Activated CD8-positive, alpha-beta T cell treated with anti-CD3 and anti-CD28 coated beads for 36 hours (primary cell): ENCODE measurements at places on chromosomes 7 and 10. TPM values are rescaled to one million over a fixed set of nuclear protein-coding genes. Genes with fewer than 3 reads are reported as not detected.
A peak's percentile ranks its signal among the peaks of the same experiment; 100 is the strongest.

DNA sequence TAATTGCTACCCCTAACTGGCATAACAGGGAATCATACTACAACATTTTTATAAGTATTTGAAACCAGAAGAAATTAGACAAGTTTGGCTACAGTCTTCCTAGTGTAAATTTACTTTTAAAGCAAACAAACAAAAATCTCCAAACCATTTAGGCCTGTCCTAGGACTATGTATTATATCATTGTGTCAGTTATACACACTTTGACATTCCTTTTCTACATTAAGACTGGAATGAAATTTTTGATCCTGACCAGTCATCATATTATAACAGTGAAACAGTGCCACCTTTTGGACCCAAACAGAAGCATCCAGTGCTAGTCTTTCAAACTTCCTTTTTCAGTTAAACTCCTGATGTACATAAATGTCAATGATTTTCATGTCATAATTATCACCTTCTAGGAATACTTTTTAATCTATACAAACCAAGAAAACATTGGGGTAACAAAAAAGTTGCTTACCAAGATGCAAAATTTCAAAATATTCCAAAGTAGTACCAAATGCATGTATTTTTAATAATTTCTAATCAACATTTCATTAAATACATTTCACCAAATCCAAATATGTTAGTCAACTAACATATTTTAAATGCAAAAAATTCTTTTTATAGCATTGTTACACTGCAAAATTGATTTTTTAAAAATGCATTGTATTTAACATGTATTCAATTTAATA, 75.7 kb downstream of the IMMP2L start:
- peak; percentile 5 for DNase-seq

GRCh38 chr7:112150823-112151641, 55.2 kb downstream of the DOCK4 start:
- no peak for DNase-seq

DNA sequence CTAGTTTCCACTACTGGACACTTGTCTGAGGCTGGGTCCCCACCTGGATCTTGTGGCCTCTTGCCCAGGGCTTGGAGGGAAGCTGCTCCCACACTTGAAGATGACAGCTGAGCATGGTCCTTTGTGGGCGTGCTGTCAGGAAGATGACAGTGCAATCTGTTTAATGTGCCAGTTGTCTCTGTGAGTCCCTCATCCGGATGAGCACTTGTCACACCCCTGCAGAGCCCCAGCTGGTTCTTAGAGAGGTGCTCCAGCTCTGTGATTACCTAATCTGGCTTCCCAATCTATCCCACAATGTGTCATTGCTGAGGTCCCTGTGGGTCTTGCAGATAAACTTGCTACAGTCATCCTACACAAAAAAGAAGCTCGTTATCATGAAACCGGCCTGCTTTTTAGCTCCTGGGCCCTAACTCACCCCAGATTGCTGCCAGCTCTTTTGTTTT, 34.8 kb upstream of the CCSER2 start:
- peak; percentile 60 for DNase-seq

- no peak for DNase-seq
Observed at GRCh38 chr10:102101152-102101551, 19.0 kb downstream of the LDB1 start.

GRCh38 chr10:1635340-1635739, 102.0 kb downstream of the ADARB2 start:
- no peak for DNase-seq

DNA sequence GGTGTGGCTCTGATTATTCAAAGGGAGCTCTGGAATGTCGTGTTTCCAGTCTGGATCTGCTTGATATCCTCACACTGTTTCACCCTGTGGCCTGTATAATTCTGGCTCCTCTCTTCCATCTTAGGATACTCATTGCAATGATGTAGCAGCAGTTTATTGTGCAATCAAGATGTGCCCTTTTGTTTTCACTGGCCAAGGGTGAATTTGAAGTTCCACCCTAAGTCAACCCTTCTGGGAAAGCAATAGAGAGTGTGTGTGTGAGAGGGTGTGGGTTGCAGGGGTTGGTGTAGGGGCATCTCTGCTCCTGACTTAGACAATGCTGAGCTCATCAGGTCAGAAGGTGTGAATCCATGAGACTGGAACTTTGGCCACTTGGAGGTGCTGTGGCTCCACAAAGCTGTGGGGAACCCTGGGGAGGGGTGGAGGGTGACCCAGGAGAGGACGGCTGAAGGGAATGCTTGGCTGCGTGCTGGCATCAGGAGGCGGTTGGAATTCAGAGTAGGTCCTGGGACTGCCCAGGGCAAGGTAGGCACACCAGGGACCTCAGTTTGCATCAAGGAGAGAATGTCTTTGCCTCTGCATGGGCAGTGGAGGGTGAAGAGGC, 118.0 kb upstream of the PRSS58 start:
- peak; percentile 35 for DNase-seq

DNA sequence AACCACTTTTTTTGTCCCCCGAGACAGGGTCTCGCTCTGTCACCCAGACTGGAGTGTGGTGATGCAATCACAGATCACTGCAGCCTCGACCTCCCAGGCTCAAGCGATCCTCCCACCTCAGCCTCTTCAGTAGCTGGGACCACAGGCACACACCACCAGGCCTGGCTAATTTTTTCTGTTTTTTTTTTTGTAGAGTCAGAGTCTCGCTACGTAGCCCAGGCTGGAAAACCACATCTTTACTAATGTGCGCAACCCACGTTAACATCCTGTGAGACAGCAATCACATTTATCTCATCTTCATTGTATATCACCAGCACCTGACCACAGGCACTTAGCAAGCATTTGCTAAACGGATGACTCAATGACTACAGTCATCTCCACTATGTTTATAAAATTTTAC, 77.8 kb upstream of the ATP6V0A4 start:
- peak; percentile 84 for DNase-seq

NOBOX gene
- not detected for total RNA-seq

SHH gene
- not detected for total RNA-seq

PNLIPRP1 gene
- not detected for total RNA-seq

DDX21 gene
- total RNA-seq, result 194 TPM
